WERI-Rb-1 (cell line): ENCODE measurements at places on chromosomes 3 and 15.

DNA sequence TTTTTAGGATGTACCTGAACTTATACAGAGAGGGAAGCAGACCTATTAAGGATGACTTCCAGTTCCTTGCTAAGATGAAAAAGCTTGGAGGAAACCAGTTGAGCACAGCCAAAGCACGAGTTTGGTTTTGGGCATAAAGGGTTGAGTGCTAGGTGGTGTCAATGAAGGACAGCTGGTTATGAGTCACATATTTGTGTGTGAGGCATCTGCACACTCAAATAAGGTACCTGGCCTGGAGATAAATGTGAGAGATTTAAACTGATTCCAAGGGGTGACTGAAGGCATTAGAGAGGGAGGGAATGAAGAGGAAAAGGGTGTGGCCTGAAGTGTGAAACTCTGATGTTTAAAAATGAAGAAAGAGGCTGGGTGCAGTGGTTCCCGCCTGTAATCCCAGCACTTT lies 486.7 kb downstream of the DIPK2A start:
- no peak for DNase-seq

DNA sequence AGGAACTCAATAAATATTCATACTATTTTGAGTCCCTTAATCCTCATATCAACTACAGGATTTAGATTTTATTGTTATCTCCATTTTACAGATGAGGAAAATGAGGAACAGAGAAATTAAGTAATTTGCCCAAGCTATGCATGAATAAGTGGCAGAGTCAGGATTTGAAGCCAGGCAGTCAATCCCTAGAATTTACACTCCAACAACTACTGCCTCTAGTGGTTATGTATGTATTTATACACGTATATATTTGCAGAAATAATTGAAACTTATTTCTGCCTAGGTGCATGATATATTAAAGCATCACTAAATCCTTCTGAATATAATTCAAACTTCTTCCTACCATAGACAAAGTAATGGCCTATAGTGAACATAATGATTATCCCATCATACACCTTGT lies 137.4 kb downstream of the SERPINI1 start:
- DNase-seq, result no peak

GRCh38 chr3:185712337-185712736 lies 112.5 kb downstream of the IGF2BP2 start:
- no peak for DNase-seq

GRCh38 chr15:91884606-91885005 lies 31.1 kb downstream of the SLCO3A1 start:
- no peak for DNase-seq

DNA sequence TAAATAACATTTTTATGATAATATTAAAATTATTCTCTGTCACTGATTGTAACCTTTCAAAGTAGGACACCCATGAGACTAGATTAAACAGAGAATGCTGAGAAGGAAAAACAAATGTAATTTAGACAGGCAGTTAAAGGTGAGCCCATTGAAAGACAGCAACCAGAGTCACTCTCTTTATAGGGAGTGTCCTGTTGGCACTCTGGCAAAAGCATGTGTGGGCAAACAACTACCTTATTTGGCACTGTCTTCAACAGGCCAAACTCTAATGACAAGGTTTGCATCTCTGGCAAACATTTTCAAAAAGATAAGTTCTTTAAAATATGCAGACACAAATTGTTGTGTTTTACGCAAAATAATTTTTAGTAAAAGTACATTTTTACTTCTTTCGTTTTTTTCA lies 29.8 kb downstream of the NFKBIZ start:
- DNase-seq, result no peak

DNA sequence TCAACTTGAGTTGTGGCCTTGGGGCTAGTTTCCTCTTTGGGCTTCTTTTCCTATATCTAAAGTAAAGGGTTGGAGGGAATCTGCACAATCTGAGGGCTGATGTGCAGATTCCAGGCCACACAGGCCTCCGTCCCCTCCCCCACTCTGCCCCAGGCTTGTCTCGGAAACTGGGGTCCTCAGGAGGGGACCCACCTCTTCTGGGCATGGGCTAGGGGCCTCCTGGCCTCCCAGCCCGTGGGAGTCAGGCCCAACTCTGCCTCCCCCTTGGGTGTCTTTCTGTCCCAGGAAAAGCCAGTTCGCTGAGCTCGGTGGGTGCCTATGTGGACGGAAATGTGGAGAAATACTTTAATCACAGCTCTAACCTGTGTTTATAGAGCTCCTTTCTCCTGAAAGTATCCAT lies 4.8 kb downstream of the SMAD6 start:
- no peak for DNase-seq

DNA sequence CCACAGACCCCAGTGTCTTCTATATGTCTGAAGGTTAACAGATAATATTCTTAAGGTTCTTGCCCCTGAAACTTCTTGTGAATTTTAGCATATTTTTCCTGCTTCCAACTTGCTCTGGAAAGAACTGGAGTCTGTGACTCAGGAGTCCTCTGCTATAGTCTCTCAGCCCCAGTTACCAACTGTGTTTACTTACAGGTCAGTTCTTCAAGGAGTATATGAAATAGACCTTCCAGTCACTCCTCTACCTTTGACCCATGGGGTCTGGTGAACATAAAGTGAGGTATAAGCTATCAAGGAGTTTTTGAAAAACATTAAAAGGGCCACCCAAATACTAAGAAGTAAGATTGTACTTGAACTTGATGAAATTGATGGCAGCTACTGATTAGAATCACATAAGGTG lies 139.2 kb upstream of the ROPN1 start:
- DNase-seq, result no peak

GRCh38 chr3:126464997-126465396 lies 10.7 kb downstream of the ZXDC start:
- DNase-seq, result no peak

GRCh38 chr3:58526515-58526957 lies 10.5 kb downstream of the ACOX2 start:
- DNase-seq, result no peak

DNA sequence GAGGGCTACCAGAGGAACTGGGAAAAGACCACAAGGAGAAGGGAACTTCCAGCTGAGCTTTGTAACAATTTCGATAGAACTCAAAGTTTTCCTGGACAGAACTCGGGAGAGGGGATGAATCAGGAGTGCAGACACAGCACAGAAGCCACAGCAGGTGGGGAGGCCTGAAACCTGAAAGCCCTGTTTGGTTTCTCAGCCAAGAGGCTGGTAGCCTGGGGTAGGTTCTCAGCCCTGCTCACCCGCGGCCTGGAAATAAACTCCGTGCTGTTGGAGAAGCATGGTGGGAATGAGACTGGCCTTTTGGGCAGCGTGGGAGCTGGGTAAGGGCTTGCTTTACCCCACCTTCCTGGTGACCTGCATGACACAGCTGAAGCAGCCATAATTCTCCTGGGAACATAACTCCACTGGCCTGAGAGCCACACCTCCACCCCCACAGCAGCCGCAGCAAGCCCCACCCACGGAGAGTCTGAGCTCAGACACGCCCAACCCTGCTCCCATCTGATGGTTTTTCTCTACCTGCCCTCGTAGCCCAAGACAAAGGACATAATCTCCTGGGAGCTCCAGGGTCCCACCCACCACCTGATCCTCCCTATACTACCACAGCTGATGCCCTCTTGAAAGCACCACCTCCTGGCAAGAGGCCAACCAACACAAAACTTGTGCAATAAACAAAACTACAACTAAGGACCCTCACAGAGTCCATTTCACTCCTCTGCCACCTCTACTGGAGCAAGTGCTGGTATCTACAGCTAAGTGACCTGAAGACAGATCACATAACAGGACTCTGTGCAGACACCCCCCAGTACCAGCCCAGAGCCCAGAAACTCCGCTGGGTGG lies 52.5 kb upstream of the CHRM5 start:
- peak; percentile 23 for DNase-seq

DNA sequence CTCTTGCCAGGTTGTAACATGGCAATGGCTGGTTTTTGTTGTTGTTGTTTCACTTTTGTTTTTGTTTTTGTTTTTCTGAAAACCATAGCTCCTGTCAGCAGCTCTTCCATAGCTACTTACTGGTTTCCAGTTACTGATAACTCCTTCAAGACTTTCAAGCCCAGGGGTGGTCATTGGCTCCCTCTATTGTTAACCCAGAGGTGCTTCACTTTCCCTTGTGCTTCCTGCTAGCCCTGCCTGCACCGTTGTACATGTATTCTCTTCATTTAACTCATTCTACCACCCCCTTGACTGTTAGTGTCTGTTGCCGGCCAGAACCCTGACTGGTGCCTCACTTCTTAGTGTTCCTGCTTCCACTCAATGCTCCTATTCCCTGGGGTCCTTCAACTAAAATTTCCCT lies 4.2 kb upstream of the TRAT1 start:
- DNase-seq, result peak; percentile 77
